ENCODE measurements at places on chromosomes 4 and X.
A peak's percentile ranks its signal among the peaks of the same experiment; 100 is the strongest.

GRCh38 chr4:156100651-156101050 is 147.0 kb upstream of the CTSO start:
- no peak for DNase-seq

DNA sequence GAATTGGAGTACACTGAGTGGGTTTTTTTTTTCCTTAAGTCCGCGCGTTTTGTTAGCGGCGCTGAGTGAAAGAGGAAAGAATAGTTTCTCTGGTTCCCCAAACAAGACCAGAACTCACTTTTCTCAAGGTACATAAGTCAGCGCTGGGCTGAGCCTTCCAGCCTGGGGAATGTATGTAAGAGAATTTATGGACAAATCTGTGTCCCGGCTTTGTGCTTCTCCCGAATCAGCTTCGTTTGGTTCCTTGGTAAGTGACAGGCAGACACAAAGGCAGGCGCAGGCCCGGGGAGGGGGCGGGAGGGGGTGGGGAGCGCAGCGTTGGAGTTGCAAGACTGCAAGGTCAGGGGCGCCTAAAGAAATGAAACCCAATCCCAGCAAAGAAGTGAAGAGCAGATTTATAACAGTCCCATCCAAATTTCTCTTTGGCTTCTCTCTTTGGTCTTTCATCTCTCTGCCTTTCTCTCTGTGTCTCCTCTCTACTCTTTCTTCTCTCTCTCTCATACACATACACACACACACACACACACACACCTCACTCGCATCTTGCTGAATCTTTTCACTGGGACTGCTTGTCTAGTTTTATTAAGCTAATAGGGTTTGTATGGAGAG is 981 bp downstream of the TET2 start:
- peak; percentile 41 for DNase-seq

GRCh38 chrX:46687619-46688018 is 71.3 kb downstream of the SLC9A7 start:
- no peak for DNase-seq

DNA sequence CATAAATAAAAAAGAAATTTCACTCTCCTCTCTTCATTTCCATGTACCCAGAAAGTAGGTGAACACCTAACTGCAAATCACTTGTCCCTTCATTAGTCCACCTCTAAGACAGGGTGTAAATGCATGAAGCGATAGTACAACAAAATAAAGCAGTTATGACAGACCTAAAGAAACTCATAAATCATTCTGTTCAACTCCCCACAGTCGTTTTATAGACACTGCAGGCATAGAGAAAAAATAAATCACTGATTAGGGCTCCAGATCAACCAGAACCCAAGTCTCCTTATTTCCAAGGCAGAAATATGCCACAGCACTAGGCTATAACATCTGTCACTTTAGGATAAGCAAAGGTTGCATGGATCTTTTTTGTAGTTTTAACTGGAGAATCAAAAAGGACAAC is 3.0 kb downstream of the RASGEF1B start:
- DNase-seq = no peak

DNA sequence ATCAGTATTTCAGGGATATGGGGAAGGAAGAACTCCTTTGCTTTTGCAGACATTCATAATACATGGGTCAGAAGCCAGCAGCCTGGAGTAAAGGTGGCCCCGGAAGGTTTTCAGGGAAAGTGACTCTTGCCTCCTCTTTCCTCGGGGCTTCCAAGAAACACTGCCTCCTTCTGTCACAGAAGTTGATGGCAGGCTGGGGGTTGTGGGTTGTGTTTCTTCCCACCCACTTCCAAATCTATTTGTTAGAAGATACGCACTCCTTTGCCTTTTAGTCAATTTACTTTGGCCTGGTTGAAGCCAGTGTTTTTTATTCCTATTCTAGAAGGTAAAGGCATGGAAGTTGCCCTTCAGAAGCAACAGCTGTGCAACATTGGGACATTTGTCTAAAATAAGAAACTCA is 19.7 kb downstream of the KIT start:
- no peak for DNase-seq

- DNase-seq = no peak
These were observed 31.1 kb downstream of the RBMX start for GRCh38 chrX:136849395-136849794.

DNA sequence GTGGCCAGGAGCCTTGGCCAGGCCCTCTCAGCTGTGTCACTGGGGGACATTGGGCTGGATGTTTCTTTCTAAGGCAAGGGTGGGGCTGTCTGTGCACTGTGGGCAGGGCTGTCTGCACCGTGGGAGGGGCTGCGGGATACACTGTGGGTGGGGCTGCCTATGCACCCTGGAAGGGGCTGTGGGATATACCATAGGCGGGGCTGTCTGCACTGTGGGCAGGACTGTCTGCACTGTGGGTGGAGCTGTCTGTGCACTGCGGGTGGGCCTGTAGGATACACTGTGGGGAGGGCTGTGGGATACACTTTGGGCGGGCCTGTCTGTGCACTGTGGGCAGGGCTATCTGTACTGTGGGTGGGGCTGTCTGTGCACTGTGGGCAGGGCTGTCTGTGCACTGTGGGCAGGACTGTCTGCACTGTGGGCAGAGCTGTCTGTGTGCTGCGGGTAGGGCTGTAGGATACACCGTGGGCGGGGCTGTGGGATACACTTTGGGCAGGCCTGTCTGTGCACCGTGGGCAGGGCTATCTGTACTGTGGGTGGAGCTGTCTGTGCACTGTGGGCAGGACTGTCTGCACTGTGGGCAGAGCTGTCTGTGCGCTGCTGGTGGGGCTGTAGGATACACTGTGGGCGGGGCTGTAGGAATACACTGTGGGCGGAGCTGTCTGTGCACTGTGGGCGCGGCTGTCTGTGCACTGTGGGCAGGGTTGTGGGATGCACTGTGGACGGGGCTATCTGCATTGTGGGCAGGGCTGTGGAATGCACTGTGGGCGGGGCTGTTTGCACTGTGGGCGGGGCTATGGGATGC is 31.1 kb downstream of the ACOX3 start:
- no peak for DNase-seq

GRCh38 chr4:176721459-176721858 is 71.3 kb downstream of the VEGFC start:
- no peak for DNase-seq

DNA sequence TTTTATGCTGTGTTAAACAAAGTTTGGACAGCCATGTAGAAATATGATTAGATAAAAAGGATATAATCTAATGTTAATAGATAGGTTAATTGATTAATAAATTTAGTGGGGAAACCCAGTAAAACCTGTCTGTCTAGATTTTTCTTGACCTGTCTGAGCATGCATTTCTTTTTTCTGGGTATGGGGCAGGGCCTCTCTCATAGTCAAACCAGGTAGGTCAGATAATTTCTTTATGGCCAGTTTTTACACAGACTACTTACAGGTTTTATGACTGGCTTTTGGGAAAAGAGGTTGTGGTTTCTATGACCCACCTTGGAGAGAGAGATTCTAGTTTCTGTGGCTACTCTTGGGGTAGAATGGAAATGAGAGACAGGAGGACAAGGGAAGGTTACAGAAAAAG is 135.6 kb upstream of the EPHA5 start:
- no peak for DNase-seq

DNA sequence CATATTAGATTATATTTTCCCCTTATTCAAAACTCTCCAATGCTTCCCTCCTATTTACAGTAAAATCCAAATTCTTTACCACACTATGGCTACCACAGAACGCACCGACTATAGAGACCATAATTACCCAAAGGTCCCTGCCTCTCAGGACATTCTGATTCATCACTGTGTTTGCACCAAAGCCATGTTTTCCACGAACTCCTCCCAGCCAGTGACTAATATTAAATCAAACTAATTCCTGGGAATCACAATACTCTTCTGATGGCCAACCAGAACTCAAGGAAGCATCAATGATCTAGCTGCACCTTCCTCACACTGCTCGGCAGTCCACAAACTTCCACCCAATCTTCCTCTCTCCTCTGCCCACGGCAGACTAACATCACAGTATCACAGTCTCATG is 24.2 kb upstream of the EDNRA start:
- DNase-seq = no peak

GRCh38 chr4:25861951-25862410 is 807 bp downstream of the SEL1L3 start:
- no peak for DNase-seq

DNA sequence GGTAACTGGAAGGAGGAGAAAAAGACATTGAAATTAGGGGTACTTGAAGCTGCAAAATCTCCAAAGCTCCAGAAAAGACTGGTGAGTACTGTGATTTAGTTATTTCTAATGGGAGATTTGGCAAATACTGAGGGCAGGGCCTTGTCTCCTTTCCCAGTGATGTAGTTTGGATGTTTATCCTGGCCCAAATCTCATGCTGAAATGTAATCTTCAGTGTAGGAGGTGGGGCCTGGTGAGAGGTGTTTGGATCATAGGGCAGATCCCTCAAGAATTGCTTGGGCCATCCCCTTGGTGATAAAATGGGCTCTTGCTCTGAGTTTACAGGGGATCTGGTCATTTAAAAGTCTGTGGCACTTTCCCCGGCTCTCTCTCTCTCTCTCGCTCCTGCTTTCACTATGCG is 33.1 kb upstream of the GK start:
- DNase-seq = no peak

DNA sequence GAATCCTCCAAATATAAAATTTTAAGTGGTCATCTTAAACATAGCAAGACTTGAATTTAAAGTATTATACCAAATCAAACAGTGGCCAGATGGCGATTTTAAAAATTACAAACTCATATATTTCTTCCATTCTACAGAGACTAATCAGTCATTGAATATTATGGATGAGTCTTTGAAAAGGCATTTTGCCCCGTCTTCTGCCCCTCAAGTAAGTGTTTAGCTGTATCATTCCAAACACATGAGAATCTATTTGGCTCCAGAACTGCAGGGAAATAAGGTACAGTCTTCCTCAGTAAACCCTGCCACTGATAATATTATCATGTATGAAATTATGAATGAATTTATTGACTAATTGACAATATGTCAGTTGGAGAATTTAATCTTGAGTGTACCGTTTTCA is 191.0 kb downstream of the SLC7A11 start:
- DNase-seq = no peak
